ENCODE measurements at places on chromosomes 6 and 20. TPM values are rescaled to one million over a fixed set of nuclear protein-coding genes. Genes with fewer than 3 reads are reported as not detected.

BMP6 gene
- 0.07 TPM for total RNA-seq

EFCAB8 gene
- not detected for total RNA-seq

SAPCD1 gene
- total RNA-seq = 15.8 TPM

PXDC1 gene
- total RNA-seq = 0.20 TPM

CCN5 gene
- total RNA-seq = not detected

PHACTR1 gene
- total RNA-seq = 25.3 TPM

SASH1 gene
- 3.2 TPM for total RNA-seq

CCDC170 gene
- not detected for total RNA-seq

ZNF391 gene
- 5.8 TPM for total RNA-seq

B3GAT2 gene
- not detected for total RNA-seq

ELOVL2 gene
- 0.31 TPM for total RNA-seq

SLPI gene
- total RNA-seq = 0.67 TPM

ATRN gene
- 10.3 TPM for total RNA-seq

MYB gene
- total RNA-seq = 140 TPM

NT5E gene
- 0.25 TPM for total RNA-seq

MROH8 gene
- total RNA-seq = 0.78 TPM

NKX2-2 gene
- total RNA-seq = not detected

ZSWIM1 gene
- 15.6 TPM for total RNA-seq

RIMS4 gene
- not detected for total RNA-seq

MRAP2 gene
- 7.4 TPM for total RNA-seq

DNAH8 gene
- total RNA-seq = 2.9 TPM

ULBP3 gene
- total RNA-seq = 0.38 TPM

SLC22A7 gene
- not detected for total RNA-seq

MYO6 gene
- 5.4 TPM for total RNA-seq

NTSR1 gene
- 0.38 TPM for total RNA-seq

TGM3 gene
- total RNA-seq = not detected

KCNK15 gene
- 0.38 TPM for total RNA-seq

HAO1 gene
- total RNA-seq = not detected

LYRM4 gene
- 69.4 TPM for total RNA-seq

SLC17A2 gene
- not detected for total RNA-seq

FAM217B gene
- 13.4 TPM for total RNA-seq

C6orf163 gene
- 1.4 TPM for total RNA-seq

SLC32A1 gene
- total RNA-seq = not detected

LST1 gene
- total RNA-seq = 1.7 TPM
